ENCODE measurements at places on chromosomes 6 and 20.

DNA sequence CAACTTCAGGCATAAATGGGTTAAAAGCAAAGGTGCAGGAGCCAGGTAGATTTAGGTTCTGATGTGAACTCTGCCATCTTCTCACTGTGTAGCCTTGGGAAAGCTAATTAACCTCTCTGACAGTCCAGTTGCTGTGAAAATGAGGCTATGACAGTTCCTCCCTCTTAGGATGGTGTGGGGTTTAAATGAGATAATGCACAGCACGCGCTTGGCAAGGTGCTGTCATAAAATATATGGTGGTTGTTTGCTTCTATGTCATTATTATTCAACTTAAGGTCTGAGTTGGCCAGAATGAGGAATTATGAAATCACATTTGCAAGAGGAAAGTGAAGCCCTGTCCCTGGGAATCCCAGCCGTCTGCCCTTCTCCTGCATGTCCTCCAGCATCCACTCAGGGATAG lies 15.5 kb upstream of the BCAS1 start:
- DNase-seq = no peak

DNA sequence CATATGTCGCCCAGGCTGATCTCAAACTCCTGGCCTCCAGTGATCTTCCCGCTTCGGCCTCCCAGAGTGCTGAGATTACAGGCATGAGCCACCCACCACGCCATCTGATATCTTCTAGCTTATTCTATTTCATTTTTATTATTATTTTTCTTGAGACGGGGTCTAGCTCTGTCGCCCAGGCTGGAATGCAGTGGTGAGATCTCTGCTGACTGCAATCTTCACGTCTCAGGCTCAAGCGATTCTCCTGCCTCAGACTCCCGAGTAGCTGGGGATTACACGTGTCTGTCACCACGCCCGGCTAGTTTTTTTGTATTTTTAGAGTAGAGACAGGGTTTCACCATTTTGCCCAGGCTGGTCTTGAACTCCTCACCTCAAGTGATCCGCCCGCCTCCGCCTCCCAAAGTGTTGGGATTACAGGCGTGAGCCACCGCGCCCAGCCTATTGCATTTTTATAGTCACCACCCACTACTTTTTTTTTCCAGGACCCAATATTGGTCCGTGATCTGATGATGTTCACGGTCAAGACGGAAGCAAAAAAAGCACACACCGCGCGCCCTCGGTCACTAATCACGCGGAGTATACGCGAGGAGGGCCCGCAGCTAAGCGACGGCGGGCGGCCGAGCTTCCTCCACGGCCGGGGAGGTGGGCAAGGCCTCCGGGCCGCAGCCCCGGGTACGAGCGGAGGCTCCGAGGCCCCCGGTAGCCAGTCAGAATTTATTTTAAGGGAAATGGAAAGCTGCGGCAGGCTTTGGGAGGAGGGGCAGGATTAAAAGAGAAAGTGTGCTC lies 1.1 kb upstream of the LSM14B start:
- peak; percentile 58 for DNase-seq

GRCh38 chr6:150395388-150396009 lies 26.7 kb downstream of the IYD start:
- DNase-seq = no peak

DNA sequence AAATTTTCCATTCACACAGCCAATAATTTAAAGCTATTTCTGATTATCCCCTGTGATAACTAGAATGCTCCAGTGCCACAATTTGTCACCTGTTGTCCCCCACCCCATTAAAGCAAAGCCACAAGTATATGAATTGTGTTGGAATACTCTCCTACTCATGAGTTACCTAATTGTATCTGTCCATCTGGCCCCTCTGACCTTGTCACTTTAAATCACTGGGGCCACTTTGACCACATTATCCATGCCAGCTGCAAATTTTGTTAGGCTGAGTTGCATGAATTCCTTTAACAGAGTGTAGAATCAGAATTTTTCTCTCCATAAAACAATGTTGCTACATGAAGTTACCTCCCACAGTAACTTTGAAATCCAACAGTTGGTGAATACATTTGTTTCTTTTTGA lies 204.6 kb downstream of the MEI4 start:
- DNase-seq = no peak

DNA sequence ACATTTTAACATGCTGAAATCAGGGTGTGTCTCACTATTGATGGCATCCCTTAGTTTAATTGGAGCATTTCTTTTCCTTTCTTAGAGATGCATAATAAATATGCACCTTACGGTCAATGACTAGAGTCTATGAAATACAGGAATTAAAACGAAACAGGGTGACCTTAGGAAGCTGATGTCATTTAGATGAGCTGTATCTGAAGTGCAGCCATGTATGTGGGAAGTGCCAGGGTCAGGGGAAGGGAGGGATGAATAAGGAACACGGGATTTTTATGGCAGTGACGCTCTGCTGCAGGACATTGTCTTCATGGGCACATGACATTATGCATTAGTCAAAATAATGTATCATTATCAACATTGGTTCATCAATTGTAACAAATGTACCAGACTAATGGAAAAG lies 84.0 kb downstream of the AGPAT4 start:
- DNase-seq = no peak

- no peak for DNase-seq
Observed at GRCh38 chr20:11197851-11198250, 524.1 kb upstream of the JAG1 start.

DNA sequence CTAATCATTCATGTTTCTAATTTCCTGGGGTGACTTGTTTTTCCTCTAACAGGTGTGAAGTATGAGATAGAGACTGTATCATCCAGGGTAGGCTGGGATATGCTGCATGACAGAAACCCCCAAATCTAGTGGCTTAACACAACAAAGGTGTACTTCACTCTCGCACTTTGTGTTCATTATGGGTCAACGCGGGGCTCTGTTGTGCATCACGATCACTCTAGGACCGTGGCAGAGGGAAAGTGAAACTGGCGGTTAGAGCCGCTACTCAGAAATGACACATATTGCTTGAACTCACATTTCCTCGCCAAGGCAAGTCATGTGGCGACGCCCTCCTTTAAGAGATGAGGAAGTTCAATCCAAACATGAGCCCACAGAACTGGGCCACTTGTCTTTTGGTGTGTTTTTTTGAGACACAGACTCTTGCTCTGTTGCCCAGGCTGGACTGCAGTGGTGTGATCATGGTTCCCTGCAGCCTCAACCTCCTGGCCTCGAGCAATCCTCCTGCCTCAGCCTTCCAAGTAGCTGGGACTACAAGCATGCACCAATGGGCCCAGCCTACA lies 41.3 kb downstream of the PCNA start:
- peak; percentile 74 for DNase-seq

DNA sequence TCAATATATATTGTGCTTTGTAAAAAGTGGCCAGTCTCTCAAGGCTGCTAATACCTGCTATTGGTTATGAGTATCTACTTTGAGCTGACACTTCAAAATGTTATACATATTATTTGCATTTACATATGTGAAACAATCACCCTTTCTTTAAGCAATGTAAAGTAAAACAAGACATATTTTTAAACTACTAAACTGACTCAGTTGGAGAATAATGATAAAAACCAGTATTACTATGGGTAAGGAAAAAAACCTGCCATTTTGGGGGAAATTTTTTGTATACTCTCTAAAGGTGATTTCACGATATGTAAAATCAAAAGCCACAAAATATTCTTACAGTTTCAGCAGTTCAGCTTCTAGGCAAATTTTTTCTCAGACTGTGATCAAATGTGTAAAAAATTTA lies 232.3 kb downstream of the PRL start:
- no peak for DNase-seq

DNA sequence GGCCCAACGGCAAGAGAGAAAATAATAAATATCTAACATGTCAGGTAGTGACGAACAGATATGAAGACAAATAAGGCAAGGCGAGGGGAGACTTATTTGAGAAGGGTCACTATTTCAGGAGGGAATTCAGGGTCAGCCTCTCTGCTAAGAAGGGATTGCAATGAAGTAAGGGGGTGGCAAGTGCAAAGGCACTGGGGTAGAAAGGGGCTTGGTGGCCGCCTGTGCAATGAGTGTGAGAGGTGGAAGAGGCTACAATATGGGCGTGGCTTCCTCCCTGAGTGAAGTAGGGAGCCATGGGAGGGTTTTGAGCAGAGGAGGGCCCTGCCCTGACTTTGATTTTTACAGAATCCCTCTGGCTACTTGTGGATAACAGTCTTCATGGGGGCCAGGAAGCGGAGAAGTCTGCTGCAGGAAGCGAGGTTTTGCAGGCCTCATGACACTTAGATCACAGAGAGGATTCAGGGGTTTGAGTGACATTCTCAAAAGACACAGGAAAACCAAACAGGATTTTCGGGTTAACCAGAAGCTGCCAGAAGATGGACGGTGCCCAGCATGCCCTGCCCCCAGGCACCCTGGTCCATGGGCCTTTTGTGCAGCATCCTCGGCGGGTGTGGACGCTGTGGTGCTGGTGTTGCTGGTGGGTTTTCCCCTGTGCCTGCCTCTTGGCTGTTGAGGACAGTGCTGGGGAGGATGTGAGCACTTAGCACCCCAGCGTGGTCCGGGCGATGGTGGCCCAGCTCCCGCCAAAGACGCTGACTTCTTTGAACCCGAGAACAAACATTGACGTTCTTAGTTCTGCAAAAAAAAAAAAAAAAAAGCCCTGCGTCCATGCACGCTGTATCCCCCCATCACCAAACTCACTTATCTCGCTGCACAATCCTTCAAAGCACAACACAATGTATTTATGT lies 124.2 kb upstream of the PTPN1 start:
- DNase-seq = no peak

GRCh38 chr6:26437550-26437949 lies 2.8 kb upstream of the BTN3A3 start:
- no peak for DNase-seq

DNA sequence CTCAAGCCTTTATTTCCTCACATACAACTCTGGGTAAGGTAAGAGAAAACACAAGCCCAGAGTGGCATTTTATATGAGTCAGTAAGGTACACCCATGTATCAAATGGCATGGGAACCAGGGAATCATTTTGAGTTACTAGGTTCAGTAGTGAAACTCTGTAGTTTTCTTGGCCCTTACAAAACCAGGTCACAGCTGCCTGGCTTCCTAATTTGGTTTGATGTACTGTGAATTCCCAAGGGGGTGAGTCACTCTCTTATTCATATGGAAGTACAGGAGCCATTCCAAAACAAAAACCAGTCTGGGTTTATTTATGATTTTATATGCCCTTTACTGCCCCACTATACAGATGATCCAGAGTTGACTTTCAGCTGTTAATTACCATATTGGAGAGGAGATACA lies 70.7 kb downstream of the PDE7B start:
- DNase-seq = peak; percentile 100

GRCh38 chr6:119148825-119149525 lies 70.5 kb upstream of the FAM184A start:
- DNase-seq = peak; percentile 10

DNA sequence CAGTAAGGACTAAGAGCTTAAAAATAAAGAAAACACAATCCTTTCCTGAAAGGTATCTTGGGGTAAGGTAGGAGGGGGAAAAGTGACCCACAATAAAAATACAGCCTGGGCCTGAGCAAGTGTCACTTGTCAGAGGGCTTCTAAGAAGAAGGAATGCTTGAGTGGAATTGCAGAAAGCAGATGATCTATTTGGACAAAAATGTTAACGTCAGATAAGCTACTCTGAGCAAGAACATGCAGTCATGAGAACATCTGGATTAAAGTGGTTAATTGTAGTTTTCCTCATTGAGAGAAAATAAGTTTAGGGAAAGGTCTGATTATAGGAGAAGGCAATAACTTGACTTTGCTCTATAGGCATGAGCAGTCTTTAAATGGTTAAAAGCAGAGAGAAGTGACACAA lies 581.9 kb downstream of the HTR1B start:
- peak; percentile 6 for DNase-seq

GRCh38 chr6:153790048-153790447 lies 249.0 kb upstream of the OPRM1 start:
- DNase-seq = peak; percentile 95

- no peak for DNase-seq
Observed at GRCh38 chr20:34015401-34016335, 22.0 kb downstream of the RALY start.

GRCh38 chr6:17589406-17590096 lies 10.6 kb upstream of the FAM8A1 start:
- DNase-seq = peak; percentile 91

GRCh38 chr6:37903351-37904340 lies 84.1 kb downstream of the ZFAND3 start:
- no peak for DNase-seq

- no peak for DNase-seq
Observed at GRCh38 chr6:40720375-40720748, 133.2 kb upstream of the LRFN2 start.

GRCh38 chr6:121504227-121504626 lies 68.8 kb downstream of the GJA1 start:
- peak; percentile 93 for DNase-seq

DNA sequence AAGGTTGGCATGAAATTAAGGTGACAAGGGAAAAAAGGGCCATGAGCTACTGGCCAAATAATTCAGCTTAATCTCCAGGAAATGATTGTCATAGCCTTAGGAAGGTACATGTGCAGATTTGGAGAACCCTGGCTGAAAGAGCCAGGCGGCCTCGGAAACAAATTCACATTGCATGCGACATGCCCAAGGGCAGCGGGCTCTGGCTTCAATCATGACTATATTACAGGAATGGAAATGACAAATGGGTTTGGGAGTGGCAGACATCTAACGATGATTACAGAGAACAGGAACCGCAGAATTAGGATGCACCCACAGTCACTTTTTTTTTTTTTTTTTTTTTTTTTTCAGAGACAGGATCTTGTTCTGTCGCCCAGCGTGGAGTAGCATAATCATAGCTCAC lies 112.4 kb upstream of the SALL4 start:
- no peak for DNase-seq

DNA sequence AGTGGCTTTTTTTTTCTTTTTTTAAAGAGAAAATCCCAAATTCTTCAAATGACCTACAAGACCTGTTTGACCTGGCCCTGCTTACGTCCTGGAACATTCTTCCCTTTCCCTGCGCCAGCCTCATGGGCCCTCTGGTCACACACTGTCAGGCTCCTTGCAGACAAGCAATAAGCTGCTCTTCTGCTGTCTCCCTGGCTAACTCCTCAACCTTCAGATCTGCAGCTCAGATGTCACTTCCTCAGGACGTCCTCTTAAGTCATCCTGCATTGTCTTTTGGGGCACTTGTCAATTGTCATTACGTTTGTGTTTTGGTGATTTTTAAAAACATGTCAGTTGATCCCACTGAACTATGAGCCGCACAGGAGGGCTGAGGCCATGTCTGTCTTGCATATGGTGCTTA lies 28.9 kb upstream of the SLC35D3 start:
- DNase-seq = no peak

DNA sequence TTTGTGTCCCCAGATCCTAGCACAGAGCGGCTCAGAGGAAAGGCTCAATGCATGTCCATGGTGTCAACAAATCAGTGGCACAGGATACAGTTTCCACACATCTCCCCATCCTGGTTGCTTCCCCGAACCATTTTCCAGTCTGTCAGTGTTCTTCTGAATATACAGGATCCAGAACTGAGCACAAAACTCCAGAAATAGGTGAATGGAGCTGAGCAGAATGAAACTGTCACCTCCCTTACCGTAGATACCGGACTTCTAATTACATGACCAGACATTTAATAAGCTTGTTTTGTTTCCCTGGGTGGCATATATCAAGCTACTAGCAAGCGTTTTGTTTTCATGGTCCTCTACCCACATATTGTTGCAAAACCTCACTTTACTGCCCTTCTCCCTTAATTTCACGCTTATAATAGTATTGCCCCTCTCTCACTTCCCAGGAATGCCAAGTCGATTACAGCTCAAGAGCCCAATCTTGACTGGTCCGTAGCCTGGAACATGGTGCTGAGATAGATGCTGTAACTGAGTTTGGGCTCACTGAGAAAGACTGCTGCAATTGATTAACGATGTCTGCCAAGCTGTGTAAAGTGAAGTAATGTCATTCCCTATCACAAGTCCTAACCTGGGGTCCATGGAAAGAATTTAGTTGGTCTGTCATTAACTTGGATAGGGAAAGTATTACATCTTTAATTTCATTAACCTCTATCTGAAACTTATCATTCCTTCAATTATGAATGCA lies 12.0 kb upstream of the SCRT2 start:
- DNase-seq = no peak

Measured in HCEC 1CT (cell line).